IMR-90 (cell line): ENCODE measurements at places on chromosomes 6 and 20. TPM values are rescaled to one million over a fixed set of nuclear protein-coding genes. Genes with fewer than 3 reads are reported as not detected.

DNA sequence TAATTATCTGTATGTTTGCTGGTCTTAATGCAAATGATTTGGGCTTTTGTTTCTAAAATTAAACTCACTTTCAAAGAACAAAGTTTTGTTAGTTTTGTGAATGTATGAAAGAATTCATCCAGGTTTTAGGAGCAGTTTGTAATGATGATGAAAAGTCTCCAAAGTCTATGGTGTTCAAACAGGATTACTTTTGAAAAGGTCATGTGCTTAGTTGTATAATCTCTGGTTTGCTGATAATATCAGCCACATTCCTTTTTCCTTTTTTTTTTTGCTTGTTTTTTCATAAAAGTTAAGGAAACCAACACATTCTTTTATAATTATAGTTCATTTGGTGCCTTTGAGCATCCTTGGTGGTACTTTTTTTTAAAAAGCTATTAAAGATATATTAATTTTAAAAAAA is 88.9 kb downstream of the RTN4IP1 start:
- no peak overlapping the region for H3K27ac ChIP-seq
- H3K4me1 ChIP-seq = peaks cover 2% of the 10 kb centered on the region; the same call in 1 of the 2 replicates
- H3K36me3 ChIP-seq = no peaks in the 10 kb centered on the region

GRCh38 chr6:96532399-96532798 is 10.8 kb downstream of the UFL1 start:
- peaks cover 17% of the 10 kb centered on the region for H3K36me3 ChIP-seq
- DNase-seq = no peak
- no peak overlapping the region for H3K27ac ChIP-seq
- H3K27me3 ChIP-seq = no peaks in the 10 kb centered on the region

GRCh38 chr6:108966855-108967755 is 118.9 kb downstream of the ARMC2 start:
- no peak overlapping the region for H3K27ac ChIP-seq
- no peak overlapping the region for H3K4me3 ChIP-seq

Gene PCMT1
- total RNA-seq = 109 and 159 TPM in 2 replicates

DNA sequence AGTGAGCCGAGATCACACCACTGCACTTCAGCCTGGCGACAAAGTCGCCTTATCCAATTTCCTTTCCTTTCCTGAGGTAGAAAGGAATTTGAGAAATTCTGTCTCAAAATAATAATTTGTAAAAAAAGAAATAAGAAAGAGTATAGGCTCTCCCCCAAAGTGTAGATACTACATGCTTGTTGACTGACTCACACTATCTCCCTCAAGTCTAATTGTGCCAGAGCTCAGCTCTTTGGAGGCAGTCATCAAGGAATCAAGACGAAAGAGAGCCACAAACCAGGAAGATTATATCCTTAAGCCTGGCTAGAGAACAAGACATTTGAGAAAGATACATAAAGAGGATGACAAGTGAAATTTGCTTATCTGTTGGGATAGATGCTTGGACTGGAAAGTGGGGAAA is 3.7 kb upstream of the FKBPL start:
- H3K4me3 ChIP-seq = no peak overlapping the region
- H3K27ac ChIP-seq = no peak overlapping the region
- DNase-seq = peak; percentile 56

Gene MYLK2
- 0.18 and 0.28 TPM in 2 replicates for total RNA-seq

Gene MYLK4
- total RNA-seq = under 0.01 TPM in 2 replicates

- H3K27ac ChIP-seq = no peak overlapping the region
- peak; percentile 63 for DNase-seq
- H3K27me3 ChIP-seq = peaks cover 11% of the 10 kb centered on the region; the same call in 1 of the 2 replicates
- no peaks in the 10 kb centered on the region for H3K36me3 ChIP-seq
- no peaks in the 10 kb centered on the region; the same call in 1 of the 2 replicates for H3K4me1 ChIP-seq
Observed at GRCh38 chr6:4180652-4181255, 45.4 kb upstream of the ECI2 start.

GRCh38 chr6:1527073-1527457 is 82.7 kb upstream of the FOXC1 start:
- H3K27me3 ChIP-seq = peaks cover 12% of the 10 kb centered on the region
- DNase-seq = peak; percentile 58
- peaks cover 10% of the 10 kb centered on the region; the same call in 1 of the 2 replicates for H3K4me1 ChIP-seq
- H3K36me3 ChIP-seq = no peaks in the 10 kb centered on the region

DNA sequence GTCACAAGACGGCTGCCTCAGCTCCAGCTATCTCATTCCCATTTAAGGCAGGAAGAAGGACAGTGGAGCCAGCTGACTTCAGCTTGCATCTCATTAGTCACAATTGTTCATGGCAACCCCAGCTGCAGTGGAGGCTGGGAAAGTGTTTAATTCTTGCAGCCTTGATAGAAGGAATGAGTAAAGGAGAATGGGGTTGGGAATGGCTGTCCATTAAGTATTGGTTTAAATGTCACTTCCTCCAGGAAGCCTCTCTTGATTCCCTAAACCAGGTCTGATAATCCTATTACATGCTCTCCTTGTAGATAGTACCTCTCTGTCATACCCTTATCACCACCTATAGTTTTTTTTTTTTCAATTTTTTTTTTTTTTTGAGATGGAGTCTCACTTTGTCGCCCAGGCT is 166.4 kb downstream of the TFAP2C start:
- H3K4me3 ChIP-seq = no peak overlapping the region
- DNase-seq = no peak
- no peak overlapping the region for H3K27ac ChIP-seq
- H3K4me1 ChIP-seq = no peaks in the 10 kb centered on the region
- peaks cover 6% of the 10 kb centered on the region for H3K27me3 ChIP-seq

DNA sequence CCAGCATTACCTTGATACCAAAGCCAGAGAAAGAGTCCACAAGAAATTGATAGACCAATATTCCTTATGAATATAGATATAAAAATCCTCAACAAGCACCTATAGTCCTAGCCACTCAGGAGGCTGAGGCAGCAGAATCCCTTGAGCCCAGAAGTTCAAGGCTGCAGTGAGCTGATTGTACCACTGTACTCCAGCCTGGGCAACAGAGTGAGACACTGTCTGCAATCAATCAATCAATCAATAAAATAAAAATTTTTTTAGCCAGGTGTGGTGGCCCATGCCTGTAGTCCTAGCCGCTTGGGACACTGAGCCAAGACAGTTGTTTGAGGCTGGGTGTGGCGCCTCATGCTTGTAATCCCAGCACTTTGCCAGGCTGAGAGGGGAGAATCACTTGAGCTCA is 18.9 kb upstream of the SMIM29 start:
- no peak for DNase-seq
- H3K4me3 ChIP-seq = no peak overlapping the region
- no peaks in the 10 kb centered on the region for H3K27me3 ChIP-seq
- no peak overlapping the region for H3K27ac ChIP-seq
- H3K4me1 ChIP-seq = no peaks in the 10 kb centered on the region

Gene OTOR
- not detected in 2 replicates for total RNA-seq

Gene APMAP
- 67.2 TPM in 2 replicates for total RNA-seq

Gene RAMACL
- total RNA-seq = 0.90 and 1.1 TPM in 2 replicates

Gene CNBD2
- 0.56 and 0.90 TPM in 2 replicates for total RNA-seq

- DNase-seq = no peak
- H3K4me1 ChIP-seq = no peaks in the 10 kb centered on the region
- H3K27ac ChIP-seq = no peak overlapping the region
Observed at GRCh38 chr6:51541847-51542246, 545.6 kb downstream of the PKHD1 start.

Gene COL21A1
- not detected in 2 replicates for total RNA-seq

Gene BANF2
- total RNA-seq = not detected in 2 replicates

DNA sequence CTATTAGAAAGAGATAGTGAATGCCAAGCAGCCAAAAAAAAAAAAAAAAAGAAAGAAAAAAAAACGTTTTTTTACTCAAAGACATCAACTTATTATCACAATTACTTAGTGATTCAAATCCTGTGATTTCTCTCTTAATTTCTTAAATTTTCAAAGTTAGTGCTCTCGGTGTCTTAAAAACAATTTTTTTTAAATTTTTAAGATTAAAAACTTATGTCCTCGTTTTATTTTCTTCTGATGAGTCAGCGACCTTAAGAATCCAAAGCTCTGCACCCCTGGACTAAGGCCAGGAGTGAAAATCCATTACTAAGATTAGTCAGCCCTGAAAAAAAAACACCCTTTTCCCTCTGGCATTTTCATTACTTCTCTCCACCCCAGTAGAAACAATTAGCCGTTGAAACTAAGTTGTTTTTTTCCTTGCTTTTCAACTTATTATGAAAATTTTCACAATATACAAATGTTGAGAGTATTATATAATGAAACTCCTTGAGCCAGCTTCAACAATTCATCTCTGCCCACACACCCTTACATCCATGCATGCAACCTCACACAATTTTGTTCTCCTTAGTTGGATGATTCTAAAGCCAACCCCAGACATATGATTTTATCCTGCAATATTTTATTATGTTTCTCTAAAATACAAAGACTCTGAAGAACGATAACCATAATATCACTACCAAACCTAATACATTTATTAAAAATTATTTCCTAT is 85.6 kb upstream of the CARMIL1 start:
- H3K36me3 ChIP-seq = no peaks in the 10 kb centered on the region
- DNase-seq = peak; percentile 95
- H3K4me1 ChIP-seq = peaks cover 8% of the 10 kb centered on the region
- H3K4me3 ChIP-seq = no peak overlapping the region
- peak overlapping the region; percentile 92; the same call in 1 of the 2 replicates for H3K27ac ChIP-seq
- no peaks in the 10 kb centered on the region for H3K27me3 ChIP-seq

GRCh38 chr20:41306061-41306727 is 11.3 kb downstream of the ZHX3 start:
- no peaks in the 10 kb centered on the region for H3K36me3 ChIP-seq
- no peak overlapping the region for H3K27ac ChIP-seq
- DNase-seq = no peak
- H3K4me3 ChIP-seq = no peak overlapping the region

- no peak overlapping the region for H3K27ac ChIP-seq
- DNase-seq = no peak
- H3K36me3 ChIP-seq = no peaks in the 10 kb centered on the region
- peaks cover 9% of the 10 kb centered on the region for H3K27me3 ChIP-seq
- no peaks in the 10 kb centered on the region for H3K4me1 ChIP-seq
Observed at GRCh38 chr20:32984196-32984595, 20.0 kb downstream of the SUN5 start.

Gene RBBP8NL
- not detected in 2 replicates for total RNA-seq

DNA sequence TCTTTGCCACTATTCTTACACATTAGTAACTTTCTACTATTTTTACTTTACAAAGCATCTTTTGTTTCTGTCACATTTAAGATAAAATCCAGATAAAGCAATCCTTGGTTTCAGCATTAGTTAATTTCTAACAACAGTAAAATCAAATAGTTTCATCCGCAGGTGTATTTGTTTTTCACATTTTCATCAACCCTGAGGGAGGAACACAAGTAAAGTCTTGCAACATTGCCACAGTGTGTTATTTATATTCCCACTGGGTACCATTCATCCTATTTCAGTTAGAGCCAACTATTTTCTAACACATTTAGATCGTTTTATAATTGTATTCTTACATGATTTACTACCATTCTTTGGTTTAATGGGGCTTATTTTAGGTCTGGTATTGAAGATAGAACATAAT is 908.7 kb upstream of the CITED2 start:
- no peaks in the 10 kb centered on the region for H3K4me1 ChIP-seq
- no peak overlapping the region for H3K4me3 ChIP-seq
- no peaks in the 10 kb centered on the region for H3K27me3 ChIP-seq
- H3K36me3 ChIP-seq = no peaks in the 10 kb centered on the region
- no peak overlapping the region for H3K27ac ChIP-seq

- H3K27me3 ChIP-seq = no peaks in the 10 kb centered on the region
- no peaks in the 10 kb centered on the region for H3K36me3 ChIP-seq
- H3K4me3 ChIP-seq = no peak overlapping the region
- H3K27ac ChIP-seq = no peak overlapping the region
- no peaks in the 10 kb centered on the region for H3K4me1 ChIP-seq
- DNase-seq = peak; percentile 49
Observed at GRCh38 chr6:8065519-8065911, 1.3 kb upstream of the BLOC1S5 start.

Gene IER3
- total RNA-seq = 38.4 and 65.8 TPM in 2 replicates

GRCh38 chr6:152836523-152836922 is 85.9 kb downstream of the VIP start:
- H3K36me3 ChIP-seq = no peaks in the 10 kb centered on the region
- no peaks in the 10 kb centered on the region for H3K27me3 ChIP-seq
- H3K27ac ChIP-seq = no peak overlapping the region
- no peaks in the 10 kb centered on the region for H3K4me1 ChIP-seq
- no peak for DNase-seq

Gene CUTA
- total RNA-seq = 122 and 136 TPM in 2 replicates

DNA sequence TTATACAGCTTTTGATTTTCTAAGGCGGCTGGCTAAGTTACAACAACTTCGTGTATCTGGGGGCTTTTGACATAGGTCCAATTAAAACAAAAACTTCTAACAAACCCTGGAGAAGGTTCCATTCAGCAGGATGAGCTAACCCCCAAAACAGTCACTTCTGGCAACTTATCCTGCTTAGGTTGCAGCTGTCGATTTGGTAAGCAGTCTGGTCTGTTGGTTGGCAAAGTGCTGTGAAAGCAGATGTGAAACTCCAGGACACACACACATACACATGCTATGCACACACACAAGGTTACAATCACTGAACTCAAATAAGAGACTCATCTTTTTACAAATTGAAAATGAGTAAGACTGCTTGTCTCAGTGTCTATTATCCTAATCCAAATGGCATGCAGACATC is 119.0 kb upstream of the STMND1 start:
- H3K27ac ChIP-seq = no peak overlapping the region
- no peaks in the 10 kb centered on the region for H3K36me3 ChIP-seq
- DNase-seq = peak; percentile 99

Gene CPNE5
- not detected in 2 replicates for total RNA-seq

DNA sequence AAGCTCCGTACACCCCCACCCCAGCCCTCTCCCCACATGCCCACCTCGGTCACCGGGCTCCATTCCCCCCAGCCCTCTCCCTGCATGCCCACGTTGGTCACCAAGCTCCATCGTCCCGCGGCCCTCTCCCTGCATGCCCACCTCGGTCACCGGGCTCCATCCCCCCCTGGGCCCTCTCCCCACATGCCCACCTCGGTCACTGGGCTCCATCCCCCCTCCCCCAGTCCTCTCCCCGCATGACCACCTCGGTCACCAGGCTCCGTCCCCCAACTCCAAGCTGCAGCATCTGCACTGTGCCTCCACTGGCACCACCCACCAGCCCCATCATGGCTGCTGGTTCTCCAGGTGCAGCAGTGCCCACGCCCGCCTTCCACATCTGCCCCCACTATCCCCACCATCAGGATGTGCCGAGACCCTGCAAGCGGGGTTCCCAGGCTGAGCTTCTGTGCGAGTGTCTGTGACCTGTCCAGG is 16.8 kb downstream of the TAF4 start:
- DNase-seq = no peak
- no peak overlapping the region for H3K27ac ChIP-seq
- no peak overlapping the region for H3K4me3 ChIP-seq
- peaks cover 4% of the 10 kb centered on the region; the same call in 1 of the 2 replicates for H3K4me1 ChIP-seq
